Progenitor cell of endocrine pancreas (in vitro differentiated cells): ENCODE measurements at places on chromosomes 7 and 10.

DNA sequence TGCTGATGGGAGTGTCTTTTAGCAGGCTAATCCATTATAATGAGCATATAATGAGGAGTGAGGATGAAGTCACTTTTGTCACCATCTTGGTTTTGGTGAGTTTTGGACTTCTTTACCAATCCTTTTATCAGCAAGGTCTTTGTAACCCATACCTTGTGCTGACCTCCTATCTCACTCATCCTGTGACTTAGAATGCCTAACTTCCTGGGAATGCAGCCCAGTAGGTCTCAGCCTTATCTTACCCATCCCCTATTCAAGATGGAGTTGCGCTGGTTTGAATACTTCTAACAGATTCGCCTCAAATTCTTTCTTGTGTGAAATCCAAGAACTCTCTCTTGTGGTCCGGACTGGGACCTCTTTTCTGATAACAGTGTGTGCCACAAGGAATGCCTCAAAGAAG is 253.1 kb upstream of the CACNA2D1 start:
- no peak for DNase-seq

- DNase-seq = no peak
These were observed 37.6 kb upstream of the BNIP3 start for GRCh38 chr10:132019366-132019765.

- DNase-seq = no peak
These were observed 70.6 kb upstream of the MET start for GRCh38 chr7:116601426-116601825.

DNA sequence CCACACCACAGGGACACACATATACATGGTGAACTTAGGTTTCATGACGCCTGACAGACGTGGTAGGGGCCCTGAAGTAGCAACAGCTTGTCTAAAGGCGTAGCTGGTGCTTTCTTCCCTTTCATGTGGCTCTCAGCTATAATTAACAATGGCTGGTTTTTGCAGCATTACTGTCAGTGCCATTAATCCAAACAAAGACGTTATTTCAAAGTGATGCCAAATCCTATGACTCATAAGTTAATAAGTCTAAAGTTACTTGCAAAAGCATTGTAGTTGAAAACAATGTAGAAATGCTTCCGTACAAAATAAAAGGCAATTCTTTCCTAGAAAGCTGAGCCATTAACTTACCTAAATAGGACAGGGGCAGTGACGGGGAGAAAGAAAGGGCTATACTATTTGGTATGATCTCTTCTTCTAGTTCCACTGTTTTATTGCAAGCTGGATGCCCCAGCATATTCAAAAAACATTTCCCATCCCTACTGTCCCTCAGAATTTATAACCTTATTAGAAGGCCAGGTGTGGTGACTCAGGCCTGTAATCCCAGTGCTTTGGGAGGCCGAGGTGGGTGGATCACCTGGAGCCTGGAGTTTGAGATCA is 105.4 kb downstream of the ODAD2 start:
- DNase-seq = no peak

DNA sequence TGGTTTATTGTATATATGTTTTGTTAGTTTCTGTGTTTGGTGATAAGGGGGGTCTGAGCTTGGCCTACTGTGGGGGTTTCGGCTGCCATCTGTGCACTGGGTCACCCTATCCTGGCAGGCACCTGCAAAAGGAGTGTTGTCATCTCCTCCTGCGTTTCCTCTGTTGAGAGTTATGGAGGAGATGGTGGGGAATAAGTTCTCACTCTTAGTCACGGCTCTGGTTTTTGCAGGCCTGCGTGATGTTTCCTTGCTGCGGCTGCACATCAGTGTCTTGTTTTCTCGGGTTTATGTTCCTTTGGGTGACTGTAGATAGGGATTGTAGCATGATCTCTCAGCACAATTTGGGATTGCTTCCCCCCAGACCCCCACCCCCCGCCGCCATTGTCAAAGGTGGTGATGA is 36.8 kb downstream of the CCM2 start:
- DNase-seq = no peak

GRCh38 chr10:79400146-79401004 is 45.0 kb downstream of the ZCCHC24 start:
- peak; percentile 37 for DNase-seq
